Fibroblast of the aortic adventitia (primary cell): ENCODE measurements at places on chromosomes 12 and 14.

DNA sequence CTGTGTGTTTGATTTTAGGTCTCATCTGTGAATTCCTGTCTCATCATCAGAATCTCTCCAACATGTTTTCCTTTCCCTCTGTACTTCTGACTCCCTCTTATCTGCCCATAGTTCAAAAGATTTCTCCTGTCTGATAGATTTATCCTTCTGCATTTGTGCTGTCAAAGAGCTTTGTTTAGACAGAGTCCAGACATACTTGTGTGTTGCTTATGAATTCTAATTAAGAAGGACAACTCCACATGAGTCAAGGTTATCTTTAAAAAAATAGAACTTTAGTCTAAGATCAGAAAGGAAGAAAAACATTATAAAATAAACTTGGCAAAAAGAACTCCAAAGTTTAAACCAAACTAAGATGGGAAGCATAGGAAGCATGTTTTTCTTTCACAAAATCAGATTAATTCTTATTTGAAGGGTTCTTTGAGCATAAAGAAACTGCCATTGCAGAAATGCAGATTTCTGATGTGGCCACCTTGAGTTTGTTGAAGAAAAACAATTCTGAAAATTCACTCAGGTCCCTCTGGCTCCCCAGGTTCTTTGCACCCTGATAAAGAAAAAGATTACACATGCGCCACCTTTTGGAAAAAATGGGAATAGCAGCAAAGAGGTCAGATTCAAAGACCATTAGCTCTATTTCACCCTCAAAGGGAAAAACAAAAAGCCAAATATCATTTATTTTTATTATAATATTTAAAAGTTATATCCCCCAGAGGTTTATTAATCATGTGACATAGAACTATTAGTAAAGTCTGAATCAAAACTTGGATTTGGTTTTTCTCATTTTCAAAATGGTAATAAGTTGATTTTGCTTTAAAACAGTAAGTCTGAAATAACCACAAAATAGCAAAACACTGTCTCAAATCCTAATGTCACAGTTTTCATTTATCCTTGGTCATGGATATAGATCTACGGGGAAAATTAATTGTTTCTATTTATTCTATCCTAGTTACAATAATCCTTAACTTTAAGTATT, 143.7 kb upstream of the DCN start:
- peak; percentile 90 for DNase-seq

DNA sequence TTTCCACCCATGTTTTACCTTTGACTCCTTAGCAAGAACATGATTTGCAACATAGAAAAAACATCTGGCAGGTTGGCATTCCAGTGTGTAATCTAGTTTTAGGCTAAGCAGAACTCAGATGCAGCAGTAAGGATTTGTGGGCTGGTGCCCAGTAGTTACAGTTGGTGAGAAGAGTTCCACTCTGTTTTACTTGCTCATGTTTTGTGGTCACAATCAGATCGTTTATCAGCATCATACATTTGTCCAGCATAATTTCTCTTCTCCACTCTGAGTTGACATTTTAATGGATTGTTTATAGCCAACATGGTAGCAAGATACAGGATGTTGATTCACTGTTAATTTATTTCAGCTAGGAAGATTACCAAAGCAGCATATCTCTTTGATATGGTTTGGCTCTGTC, 120.0 kb downstream of the PDE6H start:
- DNase-seq = no peak

DNA sequence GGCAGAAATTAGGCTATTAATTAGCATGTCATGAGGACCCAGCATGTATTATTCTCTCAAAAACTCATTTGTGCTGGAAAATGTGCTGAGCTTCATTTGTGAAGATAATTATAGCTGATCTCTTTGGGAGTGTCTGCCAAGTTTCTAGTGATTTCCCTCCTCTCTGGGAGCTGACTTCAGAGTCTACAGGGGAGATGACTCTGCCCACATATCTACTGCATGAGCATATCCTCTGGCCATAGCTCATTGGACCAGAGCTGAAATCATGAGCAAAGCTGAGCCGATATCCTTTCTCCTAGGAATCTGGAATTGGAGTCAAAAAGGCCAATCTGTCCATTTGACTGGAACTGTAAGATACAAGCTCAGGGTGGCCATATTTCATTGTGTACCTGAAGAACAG, 5.9 kb downstream of the CCDC198 start:
- DNase-seq = peak; percentile 13

DNA sequence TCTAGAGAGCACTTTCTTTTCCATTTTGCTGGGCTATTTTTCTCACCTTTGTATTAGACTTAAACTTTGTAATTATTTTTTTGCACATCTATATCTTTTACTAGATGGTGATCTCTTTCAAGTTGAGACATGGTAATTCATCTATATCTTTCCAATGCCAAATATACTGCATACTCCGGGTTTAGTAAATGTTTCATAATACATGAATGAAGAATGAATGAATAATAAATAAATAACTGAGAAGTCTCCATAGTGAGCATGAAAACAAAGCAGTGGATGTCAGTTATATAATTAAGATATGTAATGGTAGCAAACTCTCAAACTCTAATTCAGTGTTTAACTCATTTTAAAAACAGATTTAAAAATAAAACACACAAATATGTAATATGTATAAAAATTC, 342.5 kb upstream of the KITLG start:
- DNase-seq = peak; percentile 55

DNA sequence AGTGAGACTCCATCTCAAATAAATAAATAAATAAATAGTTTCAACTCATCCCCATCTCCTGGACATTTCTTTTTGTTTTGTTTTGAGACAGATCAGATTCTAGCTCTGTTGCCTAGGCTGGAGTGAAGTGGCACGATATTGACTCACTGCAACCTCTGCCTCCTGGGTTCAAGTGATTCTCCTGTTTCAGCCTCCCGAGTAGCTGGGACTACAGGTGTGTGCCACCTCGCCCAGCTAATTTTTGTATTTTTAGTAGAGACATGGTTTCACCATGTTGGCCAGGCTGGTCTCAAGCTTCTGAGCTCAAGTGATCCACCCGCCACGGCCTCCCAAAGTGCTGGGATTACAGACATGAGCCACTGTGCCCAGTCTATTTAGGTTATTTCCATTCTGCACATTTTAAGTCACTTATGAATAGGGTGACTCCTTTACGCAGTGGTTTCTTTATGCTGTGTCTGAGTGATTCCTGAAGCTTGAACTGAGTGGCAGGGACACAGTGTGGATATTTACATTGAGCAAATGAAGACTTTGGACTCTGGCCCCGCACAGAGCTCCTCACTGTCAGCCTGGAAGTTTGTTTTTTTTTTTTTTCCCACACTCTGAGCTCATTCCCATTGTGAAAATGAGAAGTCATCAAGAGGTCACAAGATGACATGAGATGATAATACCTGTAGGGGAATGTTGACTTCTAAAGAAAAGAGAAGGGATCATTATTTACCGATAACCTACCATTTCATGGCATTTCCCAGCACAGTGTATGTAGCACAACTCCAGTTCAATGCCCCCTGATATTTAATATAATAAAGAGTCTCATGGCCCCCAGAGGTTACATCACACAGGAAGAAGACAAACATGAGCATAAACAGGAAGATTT, 72.6 kb downstream of the TBX3 start:
- DNase-seq = no peak

DNA sequence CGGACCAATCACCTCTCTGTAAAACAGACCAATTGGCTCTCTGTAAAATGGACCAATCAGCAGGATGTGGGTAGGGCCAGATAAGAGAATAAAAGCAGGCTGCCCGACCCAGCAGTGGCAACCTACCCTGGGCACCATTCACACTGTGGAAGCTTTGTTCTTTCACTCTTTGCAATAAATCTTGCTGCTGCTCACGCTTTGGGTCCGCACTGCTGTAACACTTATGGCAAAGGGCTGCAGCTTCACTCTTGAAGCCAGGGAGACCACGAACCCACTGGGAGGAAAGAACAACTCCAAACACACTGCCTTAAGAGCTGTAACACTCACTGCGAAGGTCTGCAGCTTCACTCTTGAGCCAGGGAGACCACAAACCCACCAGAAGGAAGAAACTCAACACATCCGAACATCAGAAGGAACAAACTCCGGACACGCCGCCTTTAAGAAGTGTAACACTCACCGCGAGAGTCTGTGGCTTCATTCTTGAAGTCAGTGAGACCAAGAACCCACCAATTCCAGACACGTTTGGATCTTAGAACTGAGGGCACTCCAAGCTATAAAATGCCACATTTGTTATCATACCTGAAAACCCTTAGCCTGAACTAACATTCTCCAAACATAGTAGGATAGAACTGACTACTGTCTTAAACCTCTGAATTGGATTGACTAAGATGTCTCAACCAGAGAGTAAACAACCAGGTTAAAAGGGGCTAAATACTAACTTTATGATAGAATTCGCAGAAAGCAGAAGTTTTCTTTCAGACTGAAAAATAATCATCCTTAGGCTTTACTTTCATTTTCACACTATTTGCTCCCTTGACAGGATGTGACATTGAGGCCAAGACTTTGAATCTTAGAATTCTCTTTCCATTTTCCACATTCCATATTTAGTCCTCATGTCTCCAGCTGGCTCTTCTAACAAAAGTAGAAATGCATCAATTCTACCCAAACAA, 33.6 kb downstream of the CDKL1 start:
- DNase-seq = no peak

DNA sequence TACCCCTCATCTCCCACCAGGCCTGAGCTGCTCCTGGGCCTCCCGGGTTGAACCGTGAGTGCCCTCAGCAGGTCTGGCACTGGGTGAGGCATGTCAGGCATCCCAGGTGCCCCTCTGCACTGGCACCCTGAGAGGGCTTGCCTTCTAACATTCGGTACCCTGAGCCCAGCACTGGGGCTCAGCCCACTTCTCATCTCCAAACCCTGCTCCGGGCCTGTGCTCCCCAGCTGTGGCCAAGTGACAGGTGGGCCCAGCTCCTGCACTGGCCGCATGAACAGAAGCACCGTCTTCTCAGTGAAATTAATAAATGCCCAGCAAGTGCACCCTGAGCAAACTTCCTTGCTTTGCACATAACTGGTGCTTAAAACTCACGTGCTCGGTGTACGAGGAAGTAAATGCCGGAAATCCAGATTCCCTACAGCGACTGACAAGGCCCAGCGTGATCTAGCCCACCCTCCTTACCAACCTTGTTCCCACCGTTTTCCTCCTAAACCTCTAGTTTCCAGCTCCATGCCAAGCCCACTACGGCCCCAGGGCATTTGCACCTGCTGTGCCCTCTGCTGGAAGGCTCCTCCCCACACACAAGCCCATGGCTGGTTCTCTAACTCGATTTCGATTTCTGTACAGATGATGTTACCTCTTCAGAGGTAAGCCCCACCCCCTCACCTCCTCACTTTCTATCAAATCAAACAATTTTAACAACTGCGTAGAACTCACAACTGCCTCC, 115.2 kb upstream of the NCOR2 start:
- no peak for DNase-seq

DNA sequence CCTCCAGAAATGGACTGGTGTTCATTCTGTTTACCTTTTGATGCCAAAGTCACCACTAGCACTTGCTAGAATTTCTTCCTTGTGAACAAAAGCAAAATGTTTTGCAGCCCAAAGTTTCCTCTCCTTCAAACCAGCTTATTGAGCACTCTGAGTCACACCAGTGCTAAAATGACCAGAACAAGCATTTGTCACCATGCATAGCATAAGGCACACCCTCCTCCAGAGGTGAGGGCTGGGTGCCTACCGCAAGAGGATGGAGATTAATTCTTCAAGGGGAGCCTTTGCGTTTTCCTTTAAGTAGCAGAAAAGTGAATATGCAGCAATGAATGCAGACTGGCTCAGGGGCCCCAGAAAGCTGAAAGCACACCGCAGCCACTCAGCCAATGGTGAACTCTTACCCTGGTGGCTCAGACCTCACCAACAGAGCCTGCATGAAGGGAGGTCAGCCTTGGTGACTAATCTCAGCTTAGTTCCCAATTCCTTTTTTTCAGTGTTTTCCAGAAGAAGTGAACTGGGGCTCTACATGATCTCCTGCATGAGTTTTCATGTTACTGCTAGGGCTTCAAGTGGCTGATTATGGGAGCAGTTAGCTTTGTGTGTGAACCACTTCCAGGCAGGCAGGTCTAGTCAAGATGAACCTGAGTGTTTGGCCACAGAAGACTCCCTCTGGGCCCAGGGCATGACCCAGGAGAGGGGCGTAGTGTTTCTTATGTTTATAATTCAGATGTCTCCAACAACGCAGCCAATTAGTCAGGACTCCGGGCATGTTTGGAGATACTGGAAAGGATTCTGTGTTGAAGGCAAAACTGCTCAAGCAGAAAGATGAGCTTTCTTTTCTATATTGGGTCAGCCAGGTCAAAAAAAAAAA, 96.3 kb downstream of the PAX9 start:
- no peak for DNase-seq

DNA sequence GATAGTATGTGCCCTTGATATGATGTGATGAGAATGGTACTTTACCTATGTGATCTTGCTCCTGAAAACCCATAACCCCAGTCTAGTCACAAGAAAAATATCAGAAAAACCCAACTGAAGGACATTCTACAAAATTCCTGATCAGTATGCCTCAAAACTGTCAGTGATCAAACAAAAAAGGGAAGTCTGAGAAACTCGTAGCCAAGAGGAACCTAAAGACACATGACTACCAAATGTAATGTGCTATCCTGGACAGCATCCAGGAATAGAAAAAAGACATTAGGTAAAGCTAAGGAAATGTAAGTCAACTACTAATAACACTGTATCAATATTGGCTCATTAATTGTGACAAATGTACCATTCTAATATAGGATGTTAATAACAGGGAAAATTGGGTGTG, 4.1 kb upstream of the WIF1 start:
- no peak for DNase-seq

- no peak for DNase-seq
These were observed 132.5 kb downstream of the ZNF664 start for GRCh38 chr12:124105546-124105945.

DNA sequence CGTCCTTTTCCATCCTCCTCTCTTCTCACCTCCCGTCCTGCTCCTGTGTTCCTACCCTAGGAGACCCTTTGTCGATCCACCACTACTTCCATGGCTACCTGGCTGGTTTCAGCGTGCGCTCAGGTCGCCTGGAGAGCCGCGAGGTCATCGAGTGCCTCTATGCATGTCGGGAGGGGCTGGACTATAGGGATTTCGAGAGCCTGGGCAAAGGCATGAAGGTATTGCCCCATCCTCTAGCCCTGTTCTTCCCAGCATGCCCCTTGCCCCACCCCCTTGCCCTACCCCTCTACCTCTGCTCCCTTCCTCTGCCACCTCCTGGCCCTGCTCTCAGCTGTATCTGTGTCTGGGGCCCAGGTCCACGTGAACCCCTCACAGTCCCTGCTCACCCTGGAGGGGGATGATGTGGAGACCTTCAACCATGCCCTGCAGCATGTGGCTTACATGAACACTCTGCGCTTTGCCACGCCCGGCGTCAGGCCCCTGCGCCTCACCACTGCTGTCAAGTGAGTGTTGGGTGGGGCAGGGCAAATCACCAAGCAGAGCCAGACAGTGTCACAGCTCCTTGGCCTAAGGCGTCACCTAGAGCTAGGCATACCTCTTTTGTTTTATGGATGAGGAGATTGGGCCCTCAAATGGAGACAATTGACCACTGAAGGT, 12.8 kb downstream of the CLSTN3 start:
- DNase-seq = no peak
